Fibroblast of lung (primary cell): ENCODE measurements at places on chromosomes 4 and X. TPM values are rescaled to one million over a fixed set of nuclear protein-coding genes. Genes with fewer than 3 reads are reported as not detected.

Gene CSAG1
- total RNA-seq = not detected in 2 replicates

DNA sequence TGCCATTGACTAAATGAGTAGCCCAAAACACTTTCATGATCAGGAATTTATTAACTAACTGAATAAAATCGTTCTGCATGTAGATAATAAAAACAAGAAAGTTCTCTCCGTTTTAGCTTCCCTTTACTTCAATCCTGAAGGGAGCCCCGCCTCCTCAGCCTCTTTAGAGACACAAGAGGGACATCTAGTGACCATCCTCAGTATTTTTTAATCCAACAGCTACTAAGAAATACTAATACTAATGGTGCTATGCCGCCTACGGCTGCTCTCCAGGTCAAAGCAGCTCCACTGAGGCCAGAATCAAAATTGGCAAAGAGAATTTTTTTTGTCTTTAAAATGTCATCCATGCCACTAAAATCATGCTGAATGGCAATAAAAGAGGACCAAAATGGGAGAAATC lies 3.2 kb upstream of the PCDH19 start:
- DNase-seq = peak; percentile 32

- no peak for DNase-seq
These were observed 229.1 kb upstream of the FSTL5 start for GRCh38 chr4:162392946-162393345.

Gene ERVMER34-1
- total RNA-seq = under 0.01 TPM in 2 replicates

DNA sequence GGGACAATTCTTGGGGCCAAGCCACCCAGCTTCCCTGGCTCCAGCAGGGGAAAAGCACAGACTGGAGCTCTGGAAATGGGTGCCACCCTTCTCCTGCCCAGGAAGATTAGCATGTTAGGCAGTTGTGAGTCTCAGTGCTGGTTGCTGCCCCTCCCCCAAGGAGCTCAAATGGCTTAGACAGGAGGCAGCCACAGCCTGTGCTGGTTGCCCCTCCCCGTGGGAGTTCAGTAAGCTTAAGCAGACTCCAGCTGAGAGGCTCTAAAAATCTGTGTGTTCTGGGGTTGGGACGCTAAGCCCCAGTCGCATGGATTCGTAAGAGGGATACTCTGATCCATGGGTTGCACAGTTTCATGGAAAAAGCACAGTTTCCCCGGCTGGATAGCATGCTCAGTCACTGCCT lies 92.7 kb upstream of the NDST3 start:
- DNase-seq = no peak

DNA sequence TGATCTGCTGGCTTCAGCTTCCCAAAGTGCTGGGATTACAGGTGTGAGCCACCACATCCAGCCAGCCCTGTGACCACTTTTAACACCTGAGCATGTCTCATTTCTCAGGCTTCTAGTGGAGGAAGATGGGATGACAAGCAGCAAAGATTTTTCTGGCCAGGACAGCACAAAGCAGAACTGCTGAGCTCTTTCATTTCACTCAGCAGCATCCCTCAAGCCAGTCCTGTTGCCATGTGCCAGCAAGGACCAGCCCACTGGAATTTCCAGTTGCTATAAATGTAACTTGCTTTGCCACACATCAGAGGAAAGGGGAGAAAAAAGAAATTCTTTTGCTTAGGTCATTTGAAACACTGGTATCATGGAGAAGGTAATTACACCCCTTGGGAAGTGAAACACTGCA lies 75.9 kb downstream of the SLC9A7 start:
- DNase-seq = peak; percentile 35

DNA sequence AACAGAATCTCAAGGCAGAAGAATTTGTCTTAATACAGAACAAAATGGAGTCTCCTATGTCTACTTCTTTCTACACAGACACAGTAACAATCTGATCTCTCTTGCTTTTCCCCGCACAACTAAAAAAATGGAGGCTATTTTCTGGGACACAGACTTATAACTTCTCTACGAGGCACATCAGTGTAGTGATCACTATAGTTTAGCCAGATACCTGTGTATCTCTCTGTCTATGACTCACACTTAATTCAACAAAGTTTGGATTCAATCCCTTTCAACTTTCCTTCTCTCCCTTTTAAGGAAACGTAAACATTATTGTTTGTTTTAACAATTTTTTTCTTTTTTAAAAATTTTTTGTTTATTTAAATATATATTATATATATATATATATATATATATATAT lies 29.4 kb downstream of the APELA start:
- DNase-seq = no peak

Gene PNMA5
- not detected in 2 replicates for total RNA-seq

DNA sequence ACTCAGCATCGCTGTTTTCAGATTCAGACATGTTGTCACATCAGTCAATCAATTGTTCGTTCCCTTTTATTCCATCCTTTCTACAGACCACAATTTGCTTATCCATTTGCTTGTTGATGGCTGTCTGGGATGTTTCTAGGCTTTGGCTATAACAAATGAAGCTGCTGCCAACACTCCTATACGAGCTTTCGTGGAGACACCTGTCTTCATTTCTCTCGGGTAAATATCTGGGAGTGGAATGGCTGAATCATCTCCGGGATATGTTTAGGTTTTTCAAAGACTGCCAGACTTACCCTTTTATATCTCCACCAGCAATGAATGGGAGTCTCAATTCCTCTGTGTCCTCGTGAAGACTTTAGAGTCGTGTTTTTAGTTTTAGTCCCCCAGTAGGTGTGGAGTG lies 118.9 kb downstream of the SORCS2 start:
- peak; percentile 39 for DNase-seq

Gene FGG
- not detected in 2 replicates for total RNA-seq

- peak; percentile 92 for DNase-seq
These were observed at the start of gene AP1S2 for GRCh38 chrX:15854712-15855567. Gene AP1S2, minus strand, starts transcription at chrX:15854813. Its CDS starts 2,289 bp downstream, at chrX:15852524.

DNA sequence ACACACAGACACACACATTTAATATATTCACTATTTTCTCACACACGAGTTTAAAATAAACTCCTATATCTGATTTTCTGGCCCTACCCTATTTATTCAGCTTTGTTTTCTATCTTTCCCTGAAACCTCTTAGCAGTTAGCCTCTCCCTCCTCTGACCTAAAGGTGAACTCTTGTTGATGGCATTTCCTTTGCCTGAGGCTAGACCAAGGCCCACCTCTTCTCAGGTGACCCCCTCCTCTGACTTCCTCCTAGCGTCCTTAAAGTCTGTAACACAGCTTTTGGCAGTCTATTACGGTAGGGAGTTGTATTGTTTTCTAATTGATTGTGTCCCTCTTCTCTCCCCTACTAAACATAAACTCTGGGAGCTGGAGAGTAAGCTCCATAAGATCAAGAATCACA lies 1.7 kb upstream of the SRPX2 start:
- DNase-seq = no peak

- DNase-seq = no peak
These were observed 12.3 kb downstream of the PDE6B start for GRCh38 chr4:637536-638280.

- DNase-seq = no peak
These were observed 81.8 kb downstream of the TRIML1 start for GRCh38 chr4:188221090-188221489.

GRCh38 chr4:6408263-6408662 lies 64.2 kb downstream of the PPP2R2C start:
- DNase-seq = no peak

Gene ASB12
- not detected in 2 replicates for total RNA-seq

Gene ADAM29
- not detected in 2 replicates for total RNA-seq

GRCh38 chr4:87938746-87939145 lies 36.8 kb upstream of the SPP1 start:
- DNase-seq = no peak

Gene BLTP1
- total RNA-seq = 90.7 and 130 TPM in 2 replicates

GRCh38 chr4:76384052-76384451 lies 36.9 kb downstream of the CCDC158 start:
- no peak for DNase-seq

- no peak for DNase-seq
These were observed 775 bp upstream of the YIPF6 start for GRCh38 chrX:68498044-68498507.

DNA sequence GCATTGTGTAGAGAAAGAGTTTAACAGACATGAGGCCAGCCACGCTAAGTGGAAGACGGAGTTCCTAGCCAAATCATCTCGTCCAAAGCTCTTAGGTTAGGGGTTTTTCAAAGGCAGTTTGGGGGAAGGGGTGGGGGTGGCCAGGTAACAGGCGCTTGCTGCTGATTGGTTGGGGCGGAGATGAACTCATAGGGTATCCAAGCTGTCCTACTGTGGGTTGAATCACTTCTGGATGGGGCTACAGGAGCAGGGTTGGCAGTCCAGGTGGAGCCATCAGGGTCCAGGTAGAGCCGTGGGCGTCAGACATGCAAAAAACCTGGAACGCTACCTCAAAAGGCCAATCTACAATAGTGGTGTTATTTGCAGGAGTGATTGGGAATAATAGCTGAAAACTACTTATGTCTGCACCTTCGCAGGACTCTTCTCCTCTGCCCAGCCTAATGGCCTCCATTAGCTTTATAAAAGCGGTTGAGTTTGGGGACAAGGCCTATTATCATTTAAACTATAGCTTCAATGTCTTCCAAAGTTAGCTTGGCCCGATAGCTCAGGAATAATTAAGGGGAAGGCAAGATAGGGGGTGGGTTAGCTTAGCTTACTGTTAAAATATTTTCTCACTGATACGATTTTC lies 579.6 kb downstream of the NLGN4X start:
- no peak for DNase-seq

- DNase-seq = peak; percentile 78
These were observed 290.6 kb upstream of the TAPT1 start for GRCh38 chr4:16516796-16517439.

Gene MAGED2
- total RNA-seq = 148 and 177 TPM in 2 replicates

DNA sequence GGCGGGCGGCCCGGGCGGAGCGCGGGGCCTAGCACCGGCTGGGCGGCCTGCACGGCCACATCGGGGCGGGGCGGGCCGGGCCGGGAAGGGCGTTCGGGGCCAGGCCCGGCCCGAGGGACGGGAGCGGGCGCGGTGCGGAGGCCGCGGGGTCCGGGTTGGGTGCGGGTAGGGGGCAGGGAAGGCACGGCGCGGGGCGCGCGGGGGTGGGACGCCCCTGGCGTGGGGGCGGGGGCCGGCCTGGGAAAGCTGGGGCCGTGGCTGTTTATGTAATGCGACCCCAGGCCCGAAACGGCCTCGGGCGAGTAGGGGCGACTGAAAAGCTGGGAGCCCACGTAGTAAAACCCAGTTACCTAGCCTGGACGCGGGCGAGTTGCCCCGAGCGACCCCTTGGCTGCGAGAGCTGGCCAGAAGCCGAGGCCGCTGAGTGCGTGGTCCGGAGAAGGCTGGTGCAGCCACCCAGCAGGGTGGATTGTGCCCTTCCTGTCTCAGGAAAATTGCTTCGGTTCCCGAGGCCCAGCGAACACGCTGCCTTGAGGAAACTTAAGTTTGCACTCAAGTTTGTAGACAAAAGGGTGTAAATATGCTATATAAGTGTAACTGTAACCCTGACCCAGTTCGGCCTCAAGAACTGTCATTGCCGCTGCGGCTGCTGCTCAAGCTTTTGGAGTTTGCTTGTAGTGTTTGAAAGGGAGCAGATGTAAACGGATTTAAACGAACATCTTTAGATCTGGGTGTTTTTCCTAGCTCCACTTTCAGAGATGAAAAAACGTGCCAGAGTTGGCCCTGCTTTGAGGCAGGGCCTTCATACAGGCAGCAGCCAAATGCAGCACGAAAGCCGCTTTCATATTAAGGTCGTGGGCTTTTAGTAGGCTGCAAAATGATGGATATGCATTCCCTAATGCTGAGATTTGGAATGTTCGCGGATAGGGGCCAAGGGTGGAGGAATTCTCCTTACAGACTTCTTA lies 674 bp downstream of the SEC24B start:
- peak; percentile 63 for DNase-seq

Gene FABP2
- not detected in 2 replicates for total RNA-seq

DNA sequence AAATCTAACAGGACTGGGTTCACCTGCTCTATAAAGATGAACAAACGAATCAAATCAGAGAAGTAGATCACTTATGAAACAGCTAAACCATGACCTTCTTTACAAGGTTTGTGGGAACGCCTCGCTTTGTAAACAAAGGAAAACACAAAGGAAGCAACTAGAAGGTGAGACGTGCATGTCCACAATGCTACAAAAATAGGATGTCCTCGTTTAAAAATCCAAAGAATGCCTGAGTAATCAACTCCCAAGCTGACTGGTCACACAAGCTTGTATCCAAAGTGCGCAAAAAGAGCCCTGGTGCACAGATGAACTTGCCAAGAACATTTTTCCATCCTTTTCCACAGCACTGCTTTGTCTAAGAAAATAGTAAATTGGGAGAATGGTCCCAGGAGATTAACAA lies 6.3 kb upstream of the SH3KBP1 start:
- DNase-seq = no peak
